Midbrain (tissue), 1 donor: ENCODE measurements at places on chromosomes 5 and 9.

- no peak for DNase-seq
These were observed 75.0 kb downstream of the ADAMTS12 start for GRCh38 chr5:33816791-33817190.

- no peak for DNase-seq
These were observed 100.7 kb downstream of the ZNF622 start for GRCh38 chr5:16364910-16365309.

DNA sequence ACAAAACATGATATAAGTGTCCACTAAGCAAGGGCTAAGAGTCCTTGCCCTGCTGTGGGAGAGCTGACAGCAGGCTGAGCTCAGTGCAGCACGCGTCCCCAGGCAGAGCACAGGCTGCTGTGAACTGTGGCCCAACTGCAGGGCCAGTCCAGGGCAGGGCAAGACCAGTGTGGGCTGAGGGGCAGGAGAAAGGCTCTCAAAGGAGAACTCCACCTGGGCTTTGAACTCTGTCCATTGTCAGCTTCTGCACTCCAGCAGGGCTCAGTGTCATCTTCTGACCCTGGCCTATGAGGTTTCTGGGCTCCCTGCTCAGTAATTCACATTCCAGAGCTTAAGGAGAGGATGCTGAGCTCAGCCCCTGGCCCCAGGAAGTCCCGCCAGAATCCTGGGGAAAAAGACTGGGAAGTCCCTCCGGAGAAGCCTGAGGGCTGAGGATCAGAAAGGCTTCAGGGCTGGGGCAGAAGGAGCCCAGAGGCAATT, 37.4 kb downstream of the LHFPL2 start:
- DNase-seq, result no peak

DNA sequence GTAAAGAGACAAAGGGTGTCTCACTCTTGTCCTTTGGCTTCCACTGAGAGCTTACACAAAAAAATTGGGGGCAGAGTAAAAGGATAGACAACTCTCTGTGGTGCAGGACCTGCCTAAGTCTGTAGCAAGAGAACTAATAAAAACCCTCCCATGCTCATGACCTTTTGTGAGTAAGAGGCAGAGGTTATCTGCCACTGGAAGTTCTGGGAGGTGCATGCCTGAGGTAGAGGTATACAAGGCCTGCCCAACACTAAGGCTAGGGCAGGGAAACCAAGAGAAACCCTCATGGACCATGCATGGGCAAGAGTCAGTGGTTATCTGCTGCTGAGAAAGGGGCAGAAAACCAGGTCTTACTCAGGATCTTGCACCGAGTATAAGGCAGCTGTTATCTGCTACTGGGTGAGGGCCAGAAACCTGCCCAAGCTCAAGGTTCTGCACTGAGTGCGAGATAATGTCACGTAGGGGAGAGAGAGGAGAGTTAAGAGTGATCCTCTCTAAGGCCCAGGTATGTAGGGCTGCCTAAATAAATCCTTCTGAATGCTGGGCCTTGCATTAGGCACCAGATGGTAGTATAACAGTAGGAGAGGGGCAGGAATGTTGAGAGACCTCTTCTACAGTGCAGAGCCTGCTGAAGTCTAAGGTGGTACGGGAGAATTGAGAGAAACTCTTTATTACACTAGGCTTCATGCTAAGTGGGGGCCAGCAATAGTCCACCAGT, 143.4 kb downstream of the MACROH2A1 start:
- DNase-seq, result no peak

DNA sequence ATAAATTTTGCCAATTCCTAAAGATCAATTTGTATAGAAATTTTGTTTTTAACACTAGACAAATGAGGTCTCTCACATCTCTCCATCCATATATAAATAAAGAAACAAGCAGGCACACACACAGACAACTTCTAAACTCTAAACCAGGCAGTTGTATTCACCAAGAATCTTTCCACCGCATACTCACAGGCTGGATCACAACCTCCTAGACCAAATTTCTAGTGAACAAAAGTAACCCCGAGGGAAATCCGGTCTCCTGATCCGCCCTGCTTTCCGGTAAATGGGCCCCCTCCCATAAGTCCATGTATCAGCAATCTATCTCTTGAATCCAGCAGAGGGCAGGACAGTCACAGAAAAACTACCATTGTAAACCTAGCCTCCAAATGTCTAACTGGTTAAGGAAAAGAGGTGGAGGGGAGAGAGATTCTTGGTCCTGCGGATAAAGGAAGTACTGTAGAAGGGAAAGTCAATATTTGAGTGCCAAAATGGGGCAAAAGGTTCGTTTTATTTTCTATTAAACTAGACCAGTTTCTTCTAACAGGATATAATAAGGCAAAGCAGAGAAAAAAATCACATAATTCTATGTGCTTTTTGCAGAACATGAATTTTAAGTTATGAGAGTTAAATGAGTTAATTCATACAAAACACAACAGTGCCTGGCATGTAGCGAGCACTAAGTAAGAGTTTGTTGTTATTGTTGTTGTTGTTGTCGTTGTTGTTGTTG, 4.8 kb upstream of the SMU1 start:
- peak; percentile 68 for DNase-seq

GRCh38 chr9:27261517-27262211, 35.3 kb downstream of the EQTN start:
- DNase-seq, result no peak

GRCh38 chr5:140806834-140807775, at the start of gene PCDHA4:
PCDHA4 (plus strand) TSS chr5:140807068.
- peak; percentile 52 for DNase-seq

GRCh38 chr5:67244345-67244793, 47.8 kb upstream of the CD180 start:
- DNase-seq, result no peak

GRCh38 chr9:22446950-22447617, 460 bp downstream of the DMRTA1 start:
- peak; percentile 51 for DNase-seq

DNA sequence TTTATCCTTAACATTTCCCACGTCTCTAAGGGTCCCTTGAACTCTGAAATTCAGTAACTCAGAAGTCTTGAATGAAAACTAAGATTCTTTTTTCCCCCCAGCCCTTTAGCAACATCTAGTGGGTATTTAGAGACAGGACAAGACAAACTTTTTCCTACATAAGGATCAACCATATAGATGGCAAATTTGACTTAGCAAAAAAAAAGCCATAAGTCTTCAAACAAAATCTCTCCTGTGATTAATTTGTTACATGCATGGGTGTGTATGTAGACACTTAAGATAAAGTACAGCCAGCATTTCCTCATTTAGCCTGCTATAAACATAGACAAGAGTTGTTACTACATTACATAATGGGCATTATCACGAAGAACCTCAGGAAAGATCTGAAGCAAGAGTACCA, 29.1 kb upstream of the ANKRD31 start:
- no peak for DNase-seq

DNA sequence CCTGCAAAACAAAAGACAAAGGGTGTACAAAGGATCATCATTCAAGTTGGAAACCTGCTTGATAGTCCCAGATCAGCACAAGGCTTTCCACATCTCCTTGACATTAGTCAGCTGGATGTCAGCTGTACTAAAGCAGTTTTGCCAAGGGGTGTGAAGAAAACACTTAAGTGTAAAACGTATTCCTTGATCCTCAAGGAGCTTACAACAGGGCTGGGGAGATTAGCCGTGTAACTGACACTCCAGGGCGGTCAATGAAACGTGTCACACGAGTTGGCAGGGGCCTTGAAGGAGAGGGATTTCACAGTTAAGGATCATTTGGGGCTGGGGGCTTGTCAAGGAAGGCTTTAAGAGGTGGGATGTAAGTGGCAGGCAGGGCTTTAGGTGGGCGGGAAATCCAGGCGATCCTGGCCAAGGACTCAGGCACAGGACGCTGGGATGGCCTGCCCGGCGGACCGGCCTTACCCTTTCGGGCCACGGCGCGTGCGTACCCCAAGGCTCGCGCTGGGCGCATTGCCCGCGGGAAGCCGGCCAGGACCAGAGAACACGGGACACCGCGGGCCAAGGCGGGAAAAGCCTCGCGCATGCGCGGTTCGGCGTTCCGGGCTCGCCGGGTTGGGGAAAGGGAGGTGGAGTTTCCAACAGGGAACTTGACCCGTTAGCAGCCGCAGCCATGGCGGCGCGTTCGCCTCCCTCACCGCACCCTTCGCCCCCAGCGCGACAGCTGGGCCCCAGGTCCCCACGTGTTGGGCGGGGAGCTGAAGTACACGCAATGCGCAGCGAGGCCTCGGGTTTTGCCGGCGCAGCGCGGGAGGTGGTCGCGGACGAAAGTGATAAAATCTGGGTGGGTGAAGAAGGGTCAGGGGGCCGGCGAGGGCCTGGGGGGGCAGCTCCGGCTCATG, at the start of gene CNTLN:
Gene CNTLN (plus strand): TSS at position 645 of the 899 bp plus-strand sequence. CDS start 26 bp downstream, at position 671.
- peak; percentile 91 for DNase-seq
